ENCODE measurements at places on chromosomes 6 and 20. TPM values are rescaled to one million over a fixed set of nuclear protein-coding genes. Genes with fewer than 3 reads are reported as not detected.

Gene HDGFL1
- not detected for total RNA-seq

Gene FUT9
- total RNA-seq, result not detected

Gene LSM2
- total RNA-seq, result 58.9 TPM

Gene CFB
- 2.0 TPM for total RNA-seq

Gene RAB44
- total RNA-seq, result 0.07 TPM

Gene EPPIN
- not detected for total RNA-seq

Gene SIRPD
- total RNA-seq, result not detected

Gene HAO1
- not detected for total RNA-seq

Gene RBBP8NL
- 0.31 TPM for total RNA-seq

Gene NRSN2
- 44.0 TPM for total RNA-seq

Gene INSM1
- not detected for total RNA-seq

Gene MOG
- total RNA-seq, result not detected

Gene OGFRL1
- 5.6 TPM for total RNA-seq

Gene TMEM244
- total RNA-seq, result not detected

Gene DEFB110
- not detected for total RNA-seq

Gene ACSS1
- 15.6 TPM for total RNA-seq

Gene ZNF165
- 1.4 TPM for total RNA-seq

Gene EYS
- not detected for total RNA-seq

Gene CALHM4
- total RNA-seq, result not detected

Gene PRSS35
- 0.12 TPM for total RNA-seq

Gene SLC22A16
- total RNA-seq, result not detected

Gene ESR1
- not detected for total RNA-seq

Gene MRPS26
- 162 TPM for total RNA-seq

Gene MUCL3
- total RNA-seq, result 0.08 TPM

Gene CD93
- total RNA-seq, result not detected

Gene PLN
- not detected for total RNA-seq

Gene FOXF2
- total RNA-seq, result 24.3 TPM

Gene FHL5
- not detected for total RNA-seq

Gene LY6G5C
- 1.4 TPM for total RNA-seq

Gene GTF3C6
- 73.1 TPM for total RNA-seq

Gene PTCRA
- total RNA-seq, result not detected

Gene GGTLC1
- total RNA-seq, result not detected

Gene PKIB
- 0.54 TPM for total RNA-seq

Gene E2F3
- 13.3 TPM for total RNA-seq

Gene TCP11
- total RNA-seq, result not detected

Gene C2
- not detected for total RNA-seq

Gene AVP
- not detected for total RNA-seq

Gene CTAGE9
- not detected for total RNA-seq

Gene GSTA2
- not detected for total RNA-seq

Gene TRIM40
- not detected for total RNA-seq

Gene FAM210B
- total RNA-seq, result 8.5 TPM

Gene SLC17A9
- not detected for total RNA-seq

Gene ETV7
- not detected for total RNA-seq

Gene ANKS1A
- 5.7 TPM for total RNA-seq

Gene ALDH5A1
- total RNA-seq, result 7.4 TPM

Gene OOEP
- not detected for total RNA-seq

Gene SEMG2
- not detected for total RNA-seq

Gene GPX5
- not detected for total RNA-seq

Gene PLG
- not detected for total RNA-seq

Gene MAP7
- 22.2 TPM for total RNA-seq

Gene SLC17A2
- total RNA-seq, result not detected

Gene IL17A
- not detected for total RNA-seq

Gene FRK
- total RNA-seq, result 1.3 TPM

Gene HELZ2
- total RNA-seq, result 14.8 TPM
